ENCODE measurements at places on chromosomes 6 and 20.

GRCh38 chr6:80010288-80010687 is 5.8 kb downstream of the TTK start:
- no peak overlapping the region for H3K4me3 ChIP-seq
- H3K27ac ChIP-seq: no peak overlapping the region
- H3K36me3 ChIP-seq: no peaks in the 10 kb centered on the region
- H3K27me3 ChIP-seq: no peaks in the 10 kb centered on the region

DNA sequence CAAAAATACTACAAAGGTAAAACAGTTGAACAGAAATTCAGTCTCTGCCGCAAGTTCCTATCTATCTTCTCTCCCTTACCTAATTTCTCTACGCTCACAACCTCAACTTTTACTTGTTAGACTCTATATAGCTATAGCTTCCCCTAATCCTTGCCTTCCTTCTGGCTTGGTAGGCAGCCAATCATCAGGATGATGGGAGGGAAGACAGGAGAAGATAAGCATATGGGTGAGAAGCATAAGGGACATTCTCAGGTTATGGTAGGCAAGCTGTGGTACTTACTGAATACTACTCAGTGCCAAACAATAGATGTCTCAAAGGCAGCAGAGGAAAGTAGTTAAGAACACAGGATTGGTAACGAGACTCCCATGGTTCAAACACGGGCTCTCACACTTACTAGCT is 7.8 kb downstream of the CCNC start:
- peaks cover 7% of the 10 kb centered on the region for H3K4me1 ChIP-seq
- H3K27me3 ChIP-seq: no peaks in the 10 kb centered on the region
- no peak overlapping the region for H3K4me3 ChIP-seq
- H3K36me3 ChIP-seq: peaks cover 21% of the 10 kb centered on the region

DNA sequence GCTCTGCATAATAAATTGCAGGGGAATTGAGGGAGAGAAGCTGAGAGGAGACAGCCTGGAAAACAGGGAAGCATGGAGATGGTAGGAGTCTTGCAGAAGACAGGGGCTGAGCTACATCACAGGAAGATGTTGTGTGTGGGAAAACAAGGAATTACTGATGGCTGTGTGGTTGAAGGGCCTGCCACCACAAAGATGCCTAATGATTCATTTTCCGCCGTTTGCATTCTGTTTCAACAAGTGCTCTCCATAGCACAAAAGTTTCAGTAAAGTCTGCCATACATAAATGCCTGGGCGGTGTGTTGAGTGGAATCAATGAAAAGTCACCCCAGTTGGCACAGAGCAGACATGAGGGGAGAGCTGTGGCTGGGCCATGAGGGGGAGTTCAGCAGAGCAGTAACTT is 5.6 kb upstream of the KLHL31 start:
- H3K36me3 ChIP-seq: peaks cover 4% of the 10 kb centered on the region
- H3K27ac ChIP-seq: no peak overlapping the region

- peaks cover 24% of the 10 kb centered on the region for H3K4me1 ChIP-seq
- no peaks in the 10 kb centered on the region for H3K27me3 ChIP-seq
- no peak overlapping the region for H3K27ac ChIP-seq
- no peak for DNase-seq
These were observed 2.9 kb downstream of the PPIL1 start for GRCh38 chr6:36871686-36872085.

DNA sequence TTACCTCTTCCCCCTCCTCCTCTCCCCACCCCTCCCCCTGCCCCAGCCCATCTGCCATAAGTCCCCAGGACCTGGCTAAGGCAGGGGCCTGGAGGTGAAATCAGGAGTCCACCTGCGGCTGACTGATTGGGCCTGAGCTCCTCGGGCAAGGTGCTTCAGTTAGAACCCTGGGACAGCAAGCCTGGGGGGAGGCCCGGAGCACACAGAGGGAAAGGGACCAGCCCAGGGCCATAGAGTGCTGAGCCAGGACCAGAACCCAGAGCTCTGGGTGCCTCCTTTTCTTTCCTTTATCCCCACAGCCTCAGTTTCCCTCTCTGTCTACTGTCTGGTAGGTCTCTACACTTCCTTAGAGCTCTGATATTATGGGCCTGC is 35.7 kb upstream of the VEGFA start:
- no peak overlapping the region for H3K4me3 ChIP-seq
- peaks cover 20% of the 10 kb centered on the region for H3K4me1 ChIP-seq
- no peak for DNase-seq
- no peak overlapping the region for H3K27ac ChIP-seq
- H3K36me3 ChIP-seq: peaks cover 3% of the 10 kb centered on the region

Measured in memory B cell (primary cell).